Stimulated activated memory B cell treated with anti-CD40 and anti-IgM and Interleukin-4, amounts not matched to agents 10 μg/mL and 1 μg/mL and 100 μg/mL, for 72 hours (primary cell): ENCODE measurements at places on chromosomes 11 and 22.

- peak; percentile 89 for ATAC-seq
Measured at GRCh38 chr22:17842386-17842785, 68.1 kb upstream of the BID start.

GRCh38 chr11:70242885-70243284, 27.6 kb upstream of the PPFIA1 start:
- ATAC-seq = no peak

DNA sequence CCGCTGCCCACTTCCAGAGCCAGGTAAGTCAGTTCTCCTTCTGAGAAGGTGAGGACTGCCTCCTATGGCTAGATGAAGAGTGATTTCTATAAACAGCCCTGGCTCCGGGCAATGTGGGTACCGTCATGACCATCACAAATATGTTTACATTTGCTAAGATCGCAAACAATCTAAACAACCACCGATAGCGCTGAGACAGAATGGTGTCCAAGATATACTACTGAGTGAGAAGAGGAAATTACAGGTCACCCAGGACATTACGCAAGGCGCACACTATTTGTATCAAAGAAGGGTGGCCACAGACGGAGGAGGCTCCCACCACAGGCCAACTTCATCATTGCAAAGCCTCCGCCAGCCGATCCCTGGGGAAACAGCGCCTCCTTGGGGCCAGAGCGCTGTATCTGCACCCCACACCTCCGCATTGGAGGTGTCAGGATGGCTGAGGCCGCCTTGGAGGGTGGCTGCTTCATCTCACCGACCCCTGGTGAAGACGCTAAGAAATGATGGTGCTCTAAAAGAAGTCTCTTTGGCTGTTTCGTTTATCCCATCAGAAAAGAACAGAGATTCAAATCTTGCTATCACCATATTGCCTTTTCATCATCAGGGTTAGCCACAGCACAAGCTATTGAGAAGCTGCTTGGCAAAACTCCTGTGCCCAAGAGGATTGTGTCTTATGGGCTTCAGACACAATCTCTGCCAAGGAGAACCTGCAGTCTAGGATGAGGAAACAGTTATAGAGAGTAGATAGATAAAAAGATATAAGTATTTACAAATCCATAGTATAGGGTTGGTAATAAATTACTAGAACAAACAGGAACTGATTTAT, 12.3 kb upstream of the ASRGL1 start:
- peak; percentile 63 for ATAC-seq

DNA sequence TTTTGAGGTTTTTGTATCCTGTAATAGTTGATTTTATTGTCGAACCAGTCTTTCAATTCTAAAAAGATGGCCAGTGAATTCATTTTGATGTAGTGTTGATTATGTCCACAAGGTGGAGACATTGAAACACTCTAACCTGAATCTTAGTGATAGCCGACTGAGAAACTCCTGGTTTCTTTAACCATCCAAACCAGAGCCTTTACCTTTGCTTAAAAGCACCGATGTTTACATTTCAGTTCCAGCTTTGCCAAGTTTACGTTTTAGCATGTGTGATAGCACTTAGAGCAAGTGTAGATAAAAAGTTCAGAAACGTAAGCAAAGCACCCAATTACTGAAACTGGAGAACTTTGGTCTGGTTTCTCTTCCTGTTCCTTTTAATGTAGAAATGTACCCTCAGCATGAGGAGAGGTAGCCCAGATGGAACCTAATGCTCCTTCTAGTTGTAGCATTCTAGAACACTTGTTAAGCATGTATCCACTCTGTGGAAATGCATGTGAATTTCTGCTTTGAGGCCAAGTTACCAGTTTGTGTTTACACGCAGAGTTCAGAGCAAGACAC, 208.6 kb downstream of the DBX1 start:
- peak; percentile 80 for ATAC-seq

DNA sequence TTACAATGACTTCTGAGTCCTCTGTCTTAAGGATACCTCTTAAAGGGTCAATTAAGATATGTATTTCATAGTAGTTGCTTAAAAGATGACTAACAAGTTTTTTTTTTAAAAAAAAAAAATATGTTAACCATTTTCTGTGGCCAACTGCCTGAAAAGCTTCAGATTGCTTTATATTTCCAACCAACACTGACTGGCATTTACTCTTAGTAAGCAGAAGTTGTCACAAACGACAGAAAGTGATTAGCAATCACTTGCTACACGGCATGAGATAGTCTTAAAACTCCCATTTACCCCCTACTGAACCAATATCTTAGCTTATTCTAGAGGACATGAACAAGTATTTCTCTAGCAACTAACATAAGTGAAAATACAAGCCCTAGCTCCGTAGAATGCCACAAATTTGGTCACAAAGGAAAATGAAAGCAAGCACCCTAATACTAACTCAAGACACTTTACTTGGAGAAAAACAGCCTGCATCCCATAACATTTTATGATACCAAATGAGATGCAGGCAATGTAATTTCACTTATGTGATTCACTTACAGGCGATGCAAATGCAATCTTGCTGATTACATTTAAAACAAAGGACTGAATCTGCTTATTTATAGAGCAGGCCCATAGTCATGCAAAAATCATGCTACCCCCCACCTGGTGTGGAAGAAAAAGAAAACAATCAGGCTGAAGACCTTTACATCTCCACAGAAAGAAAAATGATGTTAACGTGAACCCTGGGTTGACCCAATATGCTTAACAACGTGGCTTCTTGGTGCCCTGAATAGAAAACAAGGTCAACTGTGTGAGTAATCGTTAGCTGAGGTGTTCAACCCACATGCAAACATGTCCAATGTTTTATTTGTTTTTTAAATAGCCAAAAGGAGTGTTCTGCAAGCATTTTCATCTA, 25.7 kb downstream of the MPPED2 start:
- no peak for ATAC-seq
